Activated CD4-positive, alpha-beta T cell treated with anti-CD3 and anti-CD28 coated beads, Interleukin-10, Interleukin-2, amounts not matched to agents 100 ng/mL and 50 ng/mL, durations not matched to agents 16 hours and 8 hours (primary cell): ENCODE measurements at places on chromosomes 2 and 18.

DNA sequence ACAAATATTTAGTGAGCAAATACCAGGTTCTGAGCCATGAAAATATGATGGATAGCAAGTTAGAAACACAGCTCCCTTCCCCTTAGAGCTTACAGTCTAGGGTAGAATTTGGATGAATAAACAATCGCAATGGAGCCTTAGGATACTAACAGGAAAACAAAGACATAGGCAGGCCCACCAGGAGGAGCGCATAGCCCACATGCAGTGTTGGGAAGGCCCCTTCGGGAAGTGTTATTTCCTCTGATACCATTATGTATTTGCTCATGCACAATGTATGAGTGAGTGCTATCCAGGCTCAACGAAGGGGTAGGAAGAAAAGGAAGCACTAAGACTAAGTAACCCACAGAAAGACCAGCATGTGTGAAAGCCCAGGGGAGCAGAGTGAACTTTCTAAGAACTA is 54.0 kb downstream of the RAB27B start:
- DNase-seq, result no peak

DNA sequence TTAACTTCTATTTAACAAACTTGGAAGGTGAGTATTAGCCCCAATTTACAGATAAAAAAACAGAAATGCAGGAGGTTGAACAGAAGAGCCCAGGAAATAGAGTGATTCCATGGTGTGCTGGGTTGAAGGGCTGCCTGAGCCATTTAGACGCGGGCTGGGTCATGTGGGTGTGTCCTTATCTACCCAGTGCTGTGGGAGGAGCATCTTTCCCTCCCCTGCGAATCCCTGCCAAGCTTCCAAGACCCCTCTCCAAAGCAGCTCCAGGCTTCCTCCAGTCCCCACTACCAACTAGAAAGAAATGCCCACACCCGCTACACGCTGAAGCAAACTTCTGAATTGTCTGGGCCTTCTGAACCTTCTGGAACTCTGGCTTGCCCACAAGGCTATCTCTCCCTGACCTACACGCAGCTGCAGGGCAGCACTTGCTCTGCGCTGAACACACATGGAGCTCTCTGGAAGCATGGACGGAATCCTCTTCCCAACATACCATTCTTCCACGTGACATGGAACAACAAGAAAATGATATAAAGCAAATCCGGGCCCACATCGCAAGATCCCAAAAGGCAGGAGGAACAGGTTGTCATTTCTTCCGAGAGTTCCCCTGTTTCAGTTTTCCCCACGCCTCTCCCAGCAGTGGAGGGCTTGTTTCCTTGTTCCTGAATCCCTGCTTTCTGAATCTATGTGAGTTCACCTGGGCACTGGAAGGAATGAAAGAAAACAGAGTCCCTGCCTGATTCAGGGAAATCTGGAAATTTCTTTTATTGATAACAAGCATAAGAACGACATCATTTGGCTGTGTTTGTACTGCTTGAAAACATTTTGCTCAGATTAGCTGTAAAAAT is 562.7 kb upstream of the ID2 start:
- no peak for DNase-seq

GRCh38 chr2:152564754-152565551 is 152.3 kb downstream of the PRPF40A start:
- DNase-seq, result peak; percentile 57

- DNase-seq, result no peak
Observed at GRCh38 chr2:54577035-54577434, 120.9 kb downstream of the SPTBN1 start.

DNA sequence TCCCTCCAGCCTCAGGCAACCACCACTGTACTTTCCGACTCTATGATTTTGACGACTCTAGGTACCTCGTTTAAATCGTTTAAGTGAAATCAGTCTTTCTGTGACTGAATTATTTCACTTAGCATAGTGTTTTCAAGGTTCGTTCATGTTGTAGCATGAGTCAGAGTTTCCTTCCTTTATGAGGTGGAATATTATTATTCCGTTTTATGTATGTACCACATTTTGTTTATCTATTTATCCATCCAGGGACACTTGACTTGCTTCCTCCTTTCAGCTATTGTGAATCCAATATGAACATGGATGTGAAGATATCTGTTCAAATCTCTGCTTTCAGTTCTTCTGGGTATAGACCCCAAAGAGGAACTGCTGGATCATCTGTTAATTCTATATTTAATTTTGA is 19.1 kb downstream of the IL1R2 start:
- peak; percentile 56 for DNase-seq

- no peak for DNase-seq
Observed at GRCh38 chr2:32422133-32422532, 65.3 kb downstream of the BIRC6 start.

DNA sequence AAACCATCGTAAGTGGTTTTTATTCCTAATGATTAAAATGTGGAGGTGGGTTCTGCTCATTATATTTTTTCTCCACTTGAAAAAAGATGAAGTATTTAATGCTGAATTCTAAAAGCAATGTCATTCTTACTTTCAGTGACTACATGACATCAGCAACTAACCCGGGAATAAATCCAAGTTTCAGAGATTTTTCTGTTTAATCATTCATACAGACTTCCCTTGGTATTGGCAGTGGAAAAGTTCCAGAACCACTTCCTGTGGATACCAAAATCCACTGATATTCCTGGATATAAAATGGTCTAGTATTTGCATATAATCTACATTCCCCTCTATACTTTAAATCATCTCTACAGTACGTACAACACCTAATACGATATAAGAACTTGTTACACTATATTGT is 128.6 kb downstream of the ZNF532 start:
- DNase-seq, result no peak

DNA sequence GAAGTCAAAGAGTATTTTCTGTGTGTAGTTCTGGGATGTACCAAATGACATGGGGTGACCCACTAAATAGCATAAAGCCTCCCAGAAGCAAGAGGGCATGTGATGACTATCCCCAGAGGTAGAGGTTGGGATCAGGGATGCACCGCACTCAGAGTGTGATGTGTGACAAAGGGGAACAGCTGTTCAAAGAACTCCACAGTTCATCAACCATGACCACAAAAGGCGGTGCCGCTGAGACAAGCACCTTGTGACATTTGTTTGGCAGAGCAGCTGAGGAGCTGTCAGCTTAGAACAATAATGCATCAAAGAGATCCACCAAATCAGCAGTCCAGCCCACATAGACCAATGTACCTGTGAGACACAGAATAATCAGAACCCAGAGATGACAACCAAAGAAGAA is 81.3 kb downstream of the VWC2L start:
- DNase-seq, result no peak
